Panc1 (cell line): ENCODE measurements at places on chromosomes 6 and 20.

DNA sequence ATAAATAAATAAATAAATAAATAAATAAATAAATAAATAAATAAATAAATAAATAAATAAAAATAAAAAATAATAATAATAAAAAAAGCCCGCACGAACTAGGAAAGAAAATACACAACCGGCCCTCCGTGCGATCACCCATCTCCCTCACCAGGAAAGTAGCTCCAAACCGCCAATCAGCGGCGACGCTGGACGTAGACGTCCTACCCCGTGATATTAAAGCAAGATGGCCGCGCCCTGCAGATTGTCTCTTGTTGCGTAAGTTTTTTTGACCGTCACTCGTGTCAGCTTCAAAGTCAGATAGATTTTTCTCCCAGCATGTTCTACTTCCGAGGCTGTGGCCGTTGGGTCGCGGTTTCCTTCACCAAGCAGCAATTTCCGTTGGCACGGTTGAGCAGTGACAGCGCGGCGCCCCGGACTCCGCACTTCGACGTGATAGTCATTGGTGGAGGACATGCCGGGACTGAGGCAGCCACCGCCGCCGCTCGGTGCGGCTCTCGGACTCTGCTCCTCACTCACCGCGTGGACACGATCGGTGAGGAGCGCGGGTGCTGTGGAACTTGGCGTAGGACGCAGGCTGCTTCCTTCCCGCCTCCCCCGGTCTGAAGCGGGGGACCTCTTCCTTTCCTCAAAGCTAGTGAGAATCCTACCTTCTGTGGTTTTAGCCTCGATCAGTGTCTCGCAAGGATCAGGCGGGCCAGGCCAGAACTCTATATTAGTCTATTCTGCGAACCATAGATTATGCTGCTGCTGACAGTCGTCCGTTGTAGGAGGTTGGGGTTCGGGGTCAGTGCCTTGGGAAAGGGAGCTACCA is at the start of gene MTO1:
Gene MTO1, plus strand, starts transcription at position 201 of the 814 bp plus-strand sequence. Its CDS starts 118 bp downstream, at position 319.
- DNase-seq, result peak; percentile 76

DNA sequence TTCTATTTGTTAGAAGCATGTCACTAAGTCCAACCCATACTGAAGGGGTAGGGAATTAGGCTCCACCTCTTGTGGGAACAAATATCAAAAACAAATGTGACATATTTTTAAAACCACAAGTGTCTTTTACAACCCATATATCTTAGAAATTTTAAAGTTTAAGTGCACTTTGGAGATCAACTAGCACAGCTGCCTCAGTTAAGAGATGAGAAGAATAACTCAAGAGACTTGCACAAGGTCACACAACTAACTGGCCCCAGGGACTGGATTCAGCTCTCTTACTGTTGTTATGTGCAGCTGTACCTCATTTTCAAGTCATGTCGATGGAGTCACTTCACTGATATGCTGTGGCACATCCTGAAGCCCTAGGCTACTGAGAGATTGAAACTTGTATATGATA is 102.9 kb upstream of the BMP2 start:
- DNase-seq, result no peak

- no peak for DNase-seq
These were observed 53.3 kb downstream of the PLEKHG1 start for GRCh38 chr6:150652848-150653613.

DNA sequence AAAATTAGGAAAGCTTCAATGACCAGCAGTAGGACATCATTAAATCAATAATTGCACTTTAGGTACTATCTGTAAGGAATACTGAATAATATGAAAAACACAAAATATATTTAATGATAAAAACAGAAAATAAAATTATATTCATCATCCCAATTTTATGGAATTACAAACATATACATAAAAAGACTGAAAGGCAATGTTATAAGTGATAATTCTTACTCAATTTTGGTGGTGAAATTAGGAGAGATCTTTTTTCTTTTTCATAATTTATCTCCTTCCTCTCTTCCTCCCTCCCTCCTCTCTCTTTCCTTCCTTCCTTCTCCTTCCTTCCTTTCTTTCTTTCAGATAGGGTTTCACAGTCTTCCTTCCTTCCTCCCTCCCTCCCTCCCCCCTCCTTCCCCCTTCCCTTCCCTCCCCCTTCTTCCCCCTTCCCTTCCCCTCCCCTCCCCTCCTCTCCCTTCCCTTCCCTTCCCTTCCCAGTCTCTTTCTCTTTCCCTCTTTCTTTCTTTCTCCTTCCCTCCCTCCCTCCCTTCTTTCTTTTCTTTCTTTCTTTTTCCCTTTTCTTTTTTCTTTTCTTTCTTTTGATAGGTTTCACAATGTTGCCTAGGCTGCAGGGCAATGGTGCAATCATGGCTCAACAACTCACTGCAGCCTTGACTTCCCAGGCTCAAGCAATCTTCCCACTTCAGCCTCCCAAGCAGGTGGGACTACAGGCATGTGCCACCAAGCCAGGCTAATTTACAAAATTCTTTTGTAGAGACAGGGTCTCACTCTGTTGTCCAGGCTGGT is 36.8 kb downstream of the RSPH3 start:
- no peak for DNase-seq

- DNase-seq, result no peak
These were observed 44.9 kb downstream of the PREX1 start for GRCh38 chr20:48782901-48783308.
